ENCODE measurements at places on chromosomes 16 and 17. TPM values are rescaled to one million over a fixed set of nuclear protein-coding genes. Genes with fewer than 3 reads are reported as not detected.

DNA sequence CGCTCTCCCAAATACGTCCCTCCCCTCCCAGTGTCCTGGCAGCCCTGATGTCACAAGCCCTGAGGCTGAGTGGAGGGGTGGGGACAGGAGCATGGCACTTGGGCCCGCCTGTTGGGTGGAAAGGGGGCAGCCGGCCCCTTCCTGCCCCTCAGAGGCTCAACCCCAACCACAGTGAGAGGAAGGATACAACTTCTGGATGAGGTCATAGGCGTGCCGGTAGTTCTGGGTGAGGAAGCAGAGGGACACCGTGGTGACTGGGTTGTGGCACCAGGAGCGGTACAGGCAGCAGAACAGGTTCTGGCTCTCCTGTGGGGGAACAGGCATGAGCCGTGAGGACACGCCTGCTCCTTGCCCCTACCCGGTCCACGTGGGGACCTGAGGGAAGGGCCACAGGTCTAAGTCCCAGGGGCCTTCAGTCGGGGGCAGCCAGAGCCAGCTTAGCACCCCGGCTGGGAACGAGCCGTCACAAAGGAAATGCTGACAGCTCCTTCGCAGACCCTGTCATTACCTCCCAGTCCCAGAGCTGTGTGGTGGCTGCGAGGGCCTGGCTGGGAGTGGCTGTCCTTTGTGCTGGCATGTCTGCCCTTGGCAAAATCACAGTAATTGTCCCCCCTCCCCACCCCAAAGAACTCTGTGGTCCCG lies 11.2 kb upstream of the MTSS2 start:
- no peak overlapping the region for H3K4me3 ChIP-seq
- H3K27me3 ChIP-seq = no peaks in the 10 kb centered on the region

DNA sequence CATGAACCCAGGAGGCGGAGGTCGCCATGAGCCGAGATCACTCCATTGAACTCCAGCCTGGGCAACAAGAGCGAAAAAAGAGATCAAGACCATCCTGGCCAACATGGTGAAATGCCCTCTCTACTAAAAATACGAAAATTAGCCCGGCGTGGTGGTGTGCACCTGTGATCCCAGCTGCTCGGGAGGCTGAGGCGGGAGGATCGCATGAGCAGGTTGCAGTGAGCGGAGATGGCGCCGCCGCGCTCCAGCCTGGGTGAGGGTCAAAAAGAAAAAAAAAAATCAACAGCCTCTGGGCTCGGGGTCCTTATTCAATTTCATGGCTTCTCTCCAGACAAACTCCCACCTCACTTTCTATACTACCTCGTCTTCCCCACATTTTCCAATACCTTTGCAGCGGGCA lies 3.2 kb upstream of the GP1BA start:
- no peak overlapping the region for H3K4me3 ChIP-seq
- H3K4me1 ChIP-seq = no peaks in the 10 kb centered on the region
- no peaks in the 10 kb centered on the region for H3K27me3 ChIP-seq
- no peak overlapping the region for H3K27ac ChIP-seq
- no peak for DNase-seq
- no peaks in the 10 kb centered on the region for H3K36me3 ChIP-seq

DNA sequence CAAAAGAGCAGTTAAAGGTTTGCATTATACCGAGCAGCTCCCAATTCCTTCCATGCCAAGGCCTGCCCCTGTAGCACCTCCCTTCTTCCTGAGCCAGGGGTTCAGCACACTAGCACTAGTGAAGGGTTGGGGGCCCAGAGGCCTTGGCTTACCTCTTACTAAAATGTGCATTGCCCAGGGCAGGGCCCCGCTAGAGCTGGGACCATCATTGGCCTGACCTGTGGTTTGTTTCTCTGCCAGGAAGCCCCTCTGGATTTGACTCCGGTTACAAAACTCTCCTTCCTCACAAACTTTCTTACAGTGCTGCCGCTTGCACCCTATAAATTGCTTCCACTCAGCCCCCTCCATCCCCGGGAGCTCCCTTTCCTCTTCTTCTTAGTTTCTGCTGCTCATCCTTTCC lies 33.8 kb downstream of the MPRIP start:
- H3K4me3 ChIP-seq = no peak overlapping the region
- H3K36me3 ChIP-seq = no peaks in the 10 kb centered on the region
- no peak for DNase-seq

DNA sequence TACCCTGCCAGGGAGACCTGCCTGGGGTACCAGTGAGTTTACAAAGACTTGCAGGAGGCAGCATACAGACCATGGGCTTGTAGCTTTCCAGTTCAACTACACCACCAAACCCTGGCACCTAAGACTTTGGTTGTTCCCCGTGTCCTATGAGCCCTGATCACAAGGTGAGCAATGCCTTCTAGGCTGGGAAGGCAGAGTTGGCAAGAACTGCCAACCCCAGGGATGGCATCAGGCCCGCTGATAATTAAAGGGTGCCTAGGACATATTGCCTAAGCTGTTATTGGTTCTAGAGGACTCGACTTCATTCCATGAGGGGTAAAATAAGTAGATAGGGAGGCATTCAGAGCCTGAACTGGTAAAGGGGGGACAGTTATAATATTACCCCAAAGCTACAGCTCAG lies 41.3 kb downstream of the CDH13 start:
- no peak overlapping the region for H3K27ac ChIP-seq
- no peaks in the 10 kb centered on the region for H3K27me3 ChIP-seq
- H3K4me3 ChIP-seq = no peak overlapping the region
- no peaks in the 10 kb centered on the region for H3K36me3 ChIP-seq
- H3K4me1 ChIP-seq = no peaks in the 10 kb centered on the region

DNA sequence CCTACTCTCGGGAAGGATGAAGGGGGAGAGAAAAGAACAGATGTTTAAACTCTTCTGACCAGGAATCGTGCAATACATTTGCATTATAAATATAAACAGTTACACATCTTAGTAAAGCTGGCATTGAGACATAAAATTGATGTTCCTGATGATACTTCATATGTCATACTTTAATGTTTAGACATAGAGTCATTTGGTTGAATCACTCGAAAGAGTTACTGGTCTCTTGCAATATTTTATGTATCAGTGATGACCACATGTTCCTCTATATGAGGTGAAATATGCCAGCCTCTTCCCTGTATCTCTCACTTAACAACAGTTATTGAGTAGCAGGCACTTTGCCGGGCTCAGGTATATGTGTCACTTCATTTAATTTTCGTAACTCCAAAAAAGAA lies 49.7 kb upstream of the PMFBP1 start:
- H3K27me3 ChIP-seq = no peaks in the 10 kb centered on the region
- H3K27ac ChIP-seq = no peak overlapping the region
- H3K36me3 ChIP-seq = no peaks in the 10 kb centered on the region

- no peaks in the 10 kb centered on the region for H3K4me1 ChIP-seq
- H3K27ac ChIP-seq = no peak overlapping the region
- H3K4me3 ChIP-seq = no peak overlapping the region
- no peaks in the 10 kb centered on the region for H3K36me3 ChIP-seq
These were observed 297.5 kb downstream of the XYLT1 start for GRCh38 chr16:17173281-17173680.

The CDH8 gene
- total RNA-seq = 2.8 TPM

Data from testis (tissue), 5 donors.